ENCODE measurements at places on chromosomes 2 and 18. TPM values are rescaled to one million over a fixed set of nuclear protein-coding genes. Genes with fewer than 3 reads are reported as not detected.

Gene ONECUT2
- total RNA-seq: 0.32 TPM

Gene OTX1
- total RNA-seq: 2.4 TPM

Gene SRD5A2
- not detected for total RNA-seq

Gene FAM124B
- not detected for total RNA-seq

Gene PROKR1
- not detected for total RNA-seq
